ENCODE measurements at places on chromosomes 11 and 22.
A peak's percentile ranks its signal among the peaks of the same experiment; 100 is the strongest.

- no peak for DNase-seq
Observed at GRCh38 chr11:8103909-8104308, 22.9 kb downstream of the TUB start.

GRCh38 chr11:119684361-119685110, 44.5 kb downstream of the NECTIN1 start:
- no peak for DNase-seq

DNA sequence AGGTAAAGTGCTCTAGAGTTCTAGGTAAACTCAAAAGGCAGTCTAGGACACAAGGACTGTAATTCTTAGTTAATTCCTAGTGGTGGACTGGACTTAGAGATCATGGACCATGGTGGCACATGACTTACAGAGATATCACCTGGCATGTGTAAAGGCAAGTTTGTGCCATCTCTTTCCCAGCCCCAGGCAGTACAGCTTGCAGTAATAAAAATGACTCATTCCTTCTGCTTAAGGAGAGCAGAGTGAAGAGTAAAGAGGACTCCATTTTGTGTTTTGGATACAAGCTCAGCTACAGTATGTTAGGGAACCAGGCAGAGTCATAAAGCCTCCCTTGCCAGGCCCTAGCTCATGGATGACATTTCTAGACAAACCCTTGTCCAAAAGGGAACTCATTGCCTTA, 629.9 kb downstream of the JRKL start:
- no peak for DNase-seq

- DNase-seq: no peak
Observed at GRCh38 chr11:82992223-82992622, 79.5 kb downstream of the RAB30 start.

DNA sequence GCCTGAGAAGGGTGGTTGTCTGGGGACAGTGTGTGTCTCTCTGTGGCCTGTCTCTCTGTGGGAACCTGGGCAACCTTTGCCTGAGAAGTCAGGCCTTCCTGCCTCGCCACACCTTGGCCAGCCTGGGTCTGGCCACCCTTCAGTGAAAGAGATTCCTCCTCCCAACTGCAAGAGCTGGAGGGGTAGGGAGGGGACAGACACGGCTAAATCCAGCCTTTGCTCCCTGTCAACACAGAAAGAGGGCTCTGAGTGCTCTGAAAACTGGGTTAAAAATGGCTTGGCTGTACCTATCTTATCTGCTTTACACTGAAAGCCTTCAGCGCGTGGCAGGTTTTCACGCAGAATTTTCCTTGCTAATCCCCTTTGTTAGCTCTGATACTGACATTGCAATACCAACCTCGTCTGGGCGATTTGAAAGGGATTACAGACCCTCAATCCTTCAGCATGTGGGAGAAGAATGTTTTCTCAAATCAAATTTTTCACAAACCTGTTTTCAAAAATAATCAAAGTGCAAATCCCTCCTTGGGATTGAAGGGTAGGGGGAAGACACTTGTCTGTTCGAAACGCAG, 163.7 kb downstream of the DSCAML1 start:
- DNase-seq: no peak

- DNase-seq: no peak
Observed at GRCh38 chr11:27205779-27206570, 157.0 kb downstream of the CCDC34 start.

GRCh38 chr11:82899186-82899820, 927 bp downstream of the PRCP start:
- no peak for DNase-seq

- DNase-seq: no peak
Observed at GRCh38 chr11:76047231-76047630, 159.1 kb downstream of the WNT11 start.

- DNase-seq: no peak
Observed at GRCh38 chr11:21615955-21616371, 576.9 kb upstream of the ANO5 start.

DNA sequence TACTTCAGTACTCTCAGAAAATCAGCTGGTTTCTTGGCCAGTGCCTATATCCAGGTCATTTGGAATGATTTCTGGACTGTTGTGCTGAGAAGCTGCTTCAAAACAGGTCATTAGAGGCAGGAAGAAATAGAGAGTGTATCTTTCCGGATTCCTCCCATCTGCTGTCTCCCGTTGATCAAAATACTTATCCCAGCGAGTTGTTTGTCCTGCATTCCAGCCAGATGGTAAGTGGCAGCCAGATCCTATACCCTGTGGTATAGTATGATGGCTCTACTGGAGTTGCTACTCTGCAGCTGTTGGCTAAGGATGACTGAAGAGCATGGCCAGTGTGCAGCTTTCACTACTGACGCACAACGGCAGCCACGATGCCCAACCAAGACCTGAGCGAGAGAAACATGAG, 560.9 kb upstream of the ANO5 start:
- DNase-seq: no peak

- DNase-seq: peak; percentile 11
Observed at GRCh38 chr22:40855979-40856512, 393 bp downstream of the ST13 start.

DNA sequence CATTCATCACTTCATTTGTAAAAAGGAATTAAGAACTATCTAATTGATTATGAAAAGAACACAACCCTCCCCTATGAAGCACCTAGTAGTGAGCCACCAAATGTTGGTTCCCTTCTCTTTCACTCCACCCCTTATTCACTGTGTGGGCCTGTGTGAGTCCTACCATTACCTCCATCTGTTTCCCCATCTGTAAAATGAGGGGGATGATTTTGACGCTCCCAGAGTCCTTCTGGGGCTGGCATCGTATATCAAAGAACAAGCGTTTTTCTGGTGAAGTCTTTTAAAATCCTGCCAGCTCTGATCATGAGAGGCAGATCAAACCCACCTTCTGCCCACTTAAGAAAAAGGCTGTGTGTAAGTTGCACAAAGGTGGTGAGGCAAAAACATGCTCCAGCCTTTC, 96.6 kb upstream of the SEZ6L start:
- DNase-seq: no peak

DNA sequence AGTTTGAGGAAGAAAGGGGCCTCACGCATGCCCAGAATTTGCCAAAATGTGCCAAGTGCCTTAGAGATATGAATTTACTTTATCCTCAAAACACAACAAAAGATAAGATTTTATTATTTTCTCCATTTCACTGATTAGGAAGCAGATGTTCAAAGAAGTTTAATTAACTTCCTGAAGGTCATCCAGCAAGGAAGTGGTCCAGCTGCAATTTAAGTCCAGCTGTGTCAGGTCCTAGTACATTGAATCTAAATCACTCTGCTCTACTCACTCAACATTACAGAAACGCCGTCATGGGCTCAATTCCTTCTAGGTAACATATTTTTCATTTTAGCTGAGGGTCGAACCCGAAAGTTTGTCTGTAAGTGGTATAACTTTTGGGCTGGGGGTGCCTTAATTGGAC, 115.4 kb downstream of the CCDC34 start:
- no peak for DNase-seq

DNA sequence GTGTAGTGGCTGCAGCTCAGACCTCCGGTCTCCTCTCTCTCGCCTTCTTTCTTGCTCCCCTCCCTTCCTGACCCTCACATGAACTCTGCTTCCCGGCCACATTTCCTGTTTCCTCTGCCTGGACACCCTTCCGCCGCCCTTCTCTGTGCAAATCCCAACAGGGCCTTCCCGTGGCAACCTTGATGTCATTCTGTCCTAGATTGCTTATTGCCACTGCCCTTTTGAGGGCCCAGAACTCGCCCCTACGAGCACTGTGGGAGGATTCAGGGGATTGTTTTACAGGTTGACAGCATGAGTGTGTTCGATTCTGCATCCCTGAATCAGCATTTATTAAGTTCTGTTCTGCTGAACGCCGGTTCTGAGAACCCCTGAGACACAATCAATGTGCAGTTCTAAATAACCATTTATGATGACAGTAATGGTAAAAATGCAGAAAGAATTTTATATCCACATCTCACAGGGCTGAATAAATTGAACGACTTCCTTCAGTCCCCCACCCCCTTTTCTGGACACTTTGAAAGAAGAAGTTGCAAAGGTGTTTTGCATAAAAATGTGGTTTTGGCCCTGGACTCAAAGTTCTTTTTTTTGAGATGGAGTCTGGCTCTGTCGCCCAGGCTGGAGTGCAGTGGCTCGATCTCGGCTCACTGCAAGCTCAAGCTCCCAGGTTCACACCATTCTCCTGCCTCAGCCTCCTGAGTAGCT, 6.4 kb downstream of the BATF2 start:
- DNase-seq: no peak

GRCh38 chr22:47776329-47776728, 1013.9 kb downstream of the TBC1D22A start:
- no peak for DNase-seq

DNA sequence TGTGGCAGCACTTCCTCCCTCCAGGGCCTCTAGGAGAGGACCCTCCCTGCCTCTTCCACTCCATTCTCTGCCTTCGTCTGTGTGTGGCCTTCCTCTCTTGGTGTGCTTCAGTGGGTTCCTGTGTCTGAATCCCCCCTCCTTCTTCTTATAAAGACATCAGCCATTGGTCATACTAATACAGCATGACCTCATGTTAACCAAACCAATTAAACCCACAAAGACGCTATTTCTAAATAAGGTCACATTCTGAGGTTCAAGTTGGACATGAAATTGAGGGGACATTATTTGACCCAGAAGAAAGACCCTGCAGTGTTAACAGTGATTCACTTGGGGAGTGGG, 398.6 kb downstream of the SHANK2 start:
- no peak for DNase-seq

- DNase-seq: no peak
Observed at GRCh38 chr22:49632199-49633009, 195.3 kb downstream of the BRD1 start.

DNA sequence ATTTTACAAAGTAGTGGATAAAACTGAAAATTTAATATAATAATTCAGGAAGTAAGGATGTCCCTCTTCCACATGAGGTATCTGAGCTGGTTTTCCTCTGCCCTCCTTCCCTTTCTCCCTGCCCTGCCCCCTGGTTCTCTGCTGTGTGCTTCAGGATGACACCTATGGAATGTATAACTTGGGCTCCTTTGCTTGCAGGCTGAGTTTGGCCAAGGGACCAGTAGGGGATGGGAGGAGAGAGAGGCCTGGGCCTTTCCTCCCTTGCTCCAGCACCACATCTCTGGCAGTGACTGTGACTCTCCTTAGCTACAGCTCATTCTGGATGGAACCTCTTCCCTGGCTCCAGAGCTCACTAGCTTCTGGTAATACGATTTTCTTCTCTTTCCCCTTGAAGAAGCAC, 10.1 kb downstream of the IRAG1 start:
- DNase-seq: no peak

- DNase-seq: peak; percentile 99
Observed at GRCh38 chr11:64878494-64879243, at the start of gene EHD1. Gene EHD1 (minus strand): TSS chr11:64878621. CDS start chr11:64878464, 157 bp downstream.

DNA sequence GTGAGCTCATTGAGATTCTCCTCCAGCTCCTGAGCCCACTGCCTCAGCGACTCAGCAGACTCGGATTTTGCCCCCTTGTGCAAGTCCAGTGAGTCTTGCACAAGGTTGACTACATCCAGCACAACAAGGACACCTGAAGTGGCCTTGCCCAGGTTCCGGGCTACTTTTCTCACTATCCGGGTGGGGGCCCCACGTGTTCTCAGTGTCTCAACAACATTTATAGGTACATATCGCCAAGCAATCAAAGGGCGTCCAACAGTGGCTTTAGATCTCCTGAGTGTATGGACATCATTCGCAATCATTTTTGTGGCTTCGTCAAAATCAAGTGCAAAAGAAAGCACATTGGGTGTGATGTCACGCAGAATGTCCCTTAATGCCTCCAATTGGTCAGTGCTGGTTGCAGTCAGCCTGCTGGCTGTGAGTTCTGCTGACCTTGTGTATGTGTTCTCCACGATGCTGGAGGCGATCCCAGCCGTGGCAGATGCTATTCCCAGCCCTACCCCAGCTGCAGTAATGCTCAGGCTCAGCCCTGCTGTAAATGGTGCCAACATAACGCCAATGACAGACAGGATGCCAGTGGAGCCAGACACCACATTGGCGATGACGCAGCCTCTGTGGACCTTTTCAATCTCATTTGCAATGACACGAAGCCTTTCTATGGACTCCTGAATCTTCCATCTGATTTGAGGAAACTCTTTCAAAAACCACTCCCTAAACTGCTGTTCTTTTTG, 10.3 kb downstream of the APOL4 start:
- DNase-seq: no peak

DNA sequence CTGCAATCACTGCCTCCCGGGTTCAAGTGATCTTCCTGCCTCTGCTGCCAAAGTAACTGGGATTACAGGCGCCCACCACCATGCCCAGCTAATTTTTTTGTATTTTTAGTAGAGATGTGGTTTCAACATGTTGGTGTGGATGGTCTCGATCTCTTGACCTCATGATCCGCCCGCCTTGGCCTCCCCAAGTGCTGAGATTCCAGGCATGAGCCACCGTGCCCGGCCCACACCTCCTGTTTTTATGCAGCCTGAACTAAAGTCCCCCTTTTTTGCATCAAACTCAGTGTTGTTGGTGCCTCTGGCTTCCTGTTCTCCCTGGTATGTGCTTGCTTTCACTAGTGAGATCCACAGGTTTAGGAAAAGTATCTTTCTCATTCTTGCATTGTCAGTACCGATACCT, 4.2 kb downstream of the TBC1D22A start:
- no peak for DNase-seq

GRCh38 chr11:83206221-83206620, 12.7 kb downstream of the ANKRD42 start:
- DNase-seq: no peak

DNA sequence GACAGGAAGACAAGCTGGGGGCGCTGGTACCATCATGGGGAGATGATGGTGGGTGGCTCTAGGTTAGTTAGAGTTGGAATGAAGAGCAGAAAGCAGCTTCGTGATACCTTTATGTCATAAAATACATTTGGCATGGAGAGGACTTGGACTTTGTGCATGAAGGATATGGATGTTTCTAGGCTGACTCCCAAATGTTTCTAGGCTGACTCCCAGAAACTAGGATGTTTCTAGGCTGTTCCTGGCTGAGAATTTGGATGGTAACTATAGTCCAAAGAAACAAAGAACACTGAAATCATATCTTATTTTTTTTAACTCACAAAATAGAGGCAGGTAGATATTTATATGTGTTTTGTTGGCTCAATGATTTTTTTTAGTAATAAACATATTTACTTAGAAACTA, 89.4 kb upstream of the VPREB1 start:
- DNase-seq: no peak

DNA sequence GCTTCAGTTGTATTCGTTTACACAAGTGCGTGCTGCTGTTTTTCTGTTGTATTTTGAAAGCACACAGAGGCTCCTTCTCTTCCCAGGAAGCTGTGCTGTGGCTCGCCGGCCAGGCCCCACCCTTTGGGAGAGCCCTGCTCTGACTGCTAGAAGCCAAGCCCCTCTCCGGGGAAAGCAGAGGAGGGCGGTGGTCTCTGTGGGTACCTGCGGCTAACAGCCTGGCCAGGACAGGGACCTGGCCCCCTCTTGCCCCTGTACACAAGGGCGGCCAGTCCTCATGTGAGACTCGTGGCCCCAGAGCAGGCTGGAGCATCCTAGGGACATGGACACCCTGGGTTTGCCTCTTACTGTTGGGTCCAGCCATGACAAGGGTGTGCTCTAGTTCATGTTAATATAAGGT, 14.8 kb downstream of the MOB2 start:
- no peak for DNase-seq

DNA sequence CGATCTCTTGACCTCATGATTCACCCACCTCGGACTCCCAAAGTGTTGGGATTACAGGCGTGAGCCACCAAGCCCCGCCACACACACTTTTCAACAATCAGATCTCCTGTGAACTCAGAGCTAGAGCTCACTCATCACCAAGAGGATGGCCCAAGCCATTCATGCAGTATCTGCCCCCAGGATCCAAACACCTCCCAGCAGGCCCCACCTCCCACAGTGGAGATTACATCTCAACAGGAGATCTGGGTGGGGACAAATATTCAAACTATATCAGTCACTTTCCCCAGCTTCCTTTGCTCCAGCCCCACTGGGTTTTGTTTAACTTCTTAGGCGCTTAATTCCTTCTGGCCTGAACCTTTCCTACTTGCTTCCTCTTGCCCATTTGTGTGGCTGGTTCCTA, 26.3 kb upstream of the SORL1 start:
- no peak for DNase-seq
